ENCODE measurements at places on chromosomes 2 and 18.

- no peak for DNase-seq
These were observed 16.7 kb downstream of the MAP3K2 start for GRCh38 chr2:127371037-127371436.

DNA sequence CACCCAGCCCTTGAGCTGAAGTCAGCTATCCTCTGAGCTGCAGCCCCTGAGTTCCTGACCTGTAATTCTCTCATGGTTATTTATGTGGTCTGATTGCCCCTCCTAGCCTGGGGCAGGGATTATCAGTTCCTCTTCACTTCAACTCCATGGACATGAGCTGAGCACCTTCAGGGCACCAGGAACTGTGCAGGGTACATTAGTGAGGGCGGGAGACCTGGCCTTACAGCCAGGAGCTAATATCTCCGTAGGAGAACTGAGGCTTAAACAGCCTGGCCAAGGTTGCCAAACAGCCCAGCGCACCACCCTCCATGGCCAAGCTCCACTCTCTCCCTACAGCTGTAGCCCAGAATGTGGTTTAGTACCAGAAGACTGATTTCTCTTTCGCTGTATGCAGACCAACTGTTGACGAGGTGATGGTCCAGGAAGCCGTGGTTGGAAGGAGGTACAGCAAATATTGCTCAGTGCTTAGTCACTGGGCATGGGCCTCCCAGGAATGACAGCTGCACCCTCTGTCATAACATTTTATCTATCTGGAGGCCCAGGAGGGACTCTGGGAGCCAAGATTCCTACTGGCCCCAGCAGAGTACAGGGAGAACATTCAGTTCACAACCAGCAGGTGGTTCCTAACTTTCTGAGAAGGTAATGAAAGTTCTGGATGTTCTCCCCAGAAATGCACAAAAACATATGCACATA is 228.7 kb upstream of the SIX2 start:
- peak; percentile 55 for DNase-seq

DNA sequence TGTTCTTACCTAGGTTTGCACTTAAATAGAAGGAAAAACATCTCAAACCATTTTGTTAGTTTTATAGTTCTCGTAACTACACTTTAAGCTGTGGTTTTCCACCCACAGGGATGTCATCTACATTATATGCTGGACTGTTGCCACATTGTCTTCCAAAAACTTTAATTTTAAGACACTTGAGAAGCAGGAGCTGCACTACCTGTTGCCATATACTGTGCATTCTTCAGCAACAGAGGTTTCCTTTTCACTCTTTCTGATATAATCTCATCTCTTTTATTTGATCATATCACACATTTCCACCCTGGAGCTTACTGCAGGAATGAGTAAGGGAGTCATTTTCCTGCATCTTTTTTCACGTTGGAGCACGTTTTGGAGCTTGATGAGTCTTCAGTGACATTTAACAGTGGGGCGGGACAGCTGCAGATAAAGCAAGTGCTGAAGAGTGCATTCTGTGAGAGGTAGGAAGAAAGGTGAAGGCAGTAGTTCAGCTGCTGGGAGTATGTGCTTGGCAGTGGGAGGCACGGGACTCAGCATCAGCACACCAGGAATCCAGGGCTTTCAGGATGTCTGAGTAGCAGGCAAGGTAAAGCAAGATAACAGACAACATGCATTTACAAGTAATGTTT is 3.8 kb downstream of the LIMS1 start:
- DNase-seq = no peak

DNA sequence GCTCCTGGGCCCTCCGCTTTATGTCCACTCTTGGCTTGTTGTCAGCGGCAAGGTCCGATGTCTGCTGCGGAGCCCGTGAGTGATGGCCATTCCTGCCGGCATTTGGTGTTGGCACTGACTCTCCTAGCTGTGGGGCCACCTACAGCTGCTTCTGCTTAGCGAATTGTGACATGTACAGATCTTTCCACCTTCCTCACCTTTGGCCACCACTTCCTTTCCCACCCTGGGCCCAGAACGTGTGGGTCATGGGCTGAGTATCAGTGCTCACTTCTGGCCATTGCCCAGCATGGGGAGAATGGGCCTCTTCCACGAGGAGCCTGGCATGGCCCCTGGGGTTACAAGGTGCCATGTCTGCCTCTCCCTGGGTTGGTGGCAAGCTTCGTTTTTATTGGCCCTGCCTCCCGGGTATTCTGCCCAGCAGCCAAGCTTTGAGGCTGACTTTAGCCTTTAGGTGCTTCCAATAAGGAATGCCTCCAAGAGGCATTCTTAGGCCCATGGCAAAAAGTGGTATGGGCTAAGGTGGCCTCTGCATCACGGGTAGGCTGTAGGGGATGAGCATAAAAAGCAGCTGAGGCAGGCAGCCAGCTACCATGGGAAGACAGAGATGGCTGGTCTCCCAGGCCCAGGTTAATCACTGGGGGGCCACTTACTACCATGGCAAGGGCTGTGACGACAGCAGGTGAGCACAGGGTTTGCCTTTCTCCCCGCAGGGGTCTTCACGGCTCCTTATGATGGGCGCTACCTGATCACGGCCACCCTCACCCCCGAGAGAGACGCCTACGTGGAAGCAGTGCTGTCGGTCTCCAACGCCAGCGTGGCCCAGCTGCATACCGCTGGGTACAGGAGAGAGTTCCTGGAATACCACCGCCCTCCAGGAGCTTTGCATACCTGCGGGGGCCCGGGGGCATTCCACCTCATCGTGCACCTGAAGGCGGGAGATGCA is 65.8 kb downstream of the EMILIN2 start:
- DNase-seq = no peak

DNA sequence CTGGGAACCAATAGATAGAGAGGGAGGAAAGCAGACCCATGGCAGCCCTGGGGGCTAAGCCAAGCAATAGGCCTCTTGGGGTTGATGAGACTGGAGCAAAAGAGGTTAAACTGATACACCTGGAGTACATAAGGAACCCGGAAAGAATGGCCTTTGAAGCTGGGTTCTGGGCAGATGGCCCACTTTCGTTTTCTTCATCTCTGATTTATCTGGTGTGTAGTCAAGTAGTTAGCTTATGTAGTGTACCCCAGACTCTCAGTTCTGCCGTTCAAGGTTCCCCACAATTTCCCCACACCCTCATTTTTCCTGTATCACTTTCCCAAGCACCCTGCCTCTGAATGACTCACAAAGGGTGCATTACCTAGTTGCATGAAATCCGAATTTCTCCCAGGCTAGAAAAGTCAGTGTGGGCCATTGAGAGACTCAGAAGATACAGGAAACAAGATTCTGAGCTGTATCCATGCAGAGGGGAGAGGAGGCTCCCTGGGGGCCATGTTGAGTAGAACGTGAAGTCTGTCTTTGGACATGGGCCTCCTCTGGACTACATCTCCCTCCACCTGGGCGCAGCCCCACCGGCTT is 235.0 kb downstream of the LOXHD1 start:
- no peak for DNase-seq

GRCh38 chr2:108920686-108921085 is 68.3 kb downstream of the EDAR start:
- no peak for DNase-seq

GRCh38 chr2:66569321-66569851 is 134.5 kb downstream of the MEIS1 start:
- DNase-seq = no peak

GRCh38 chr18:74682141-74682990 is 84.7 kb downstream of the ZNF407 start:
- DNase-seq = no peak

DNA sequence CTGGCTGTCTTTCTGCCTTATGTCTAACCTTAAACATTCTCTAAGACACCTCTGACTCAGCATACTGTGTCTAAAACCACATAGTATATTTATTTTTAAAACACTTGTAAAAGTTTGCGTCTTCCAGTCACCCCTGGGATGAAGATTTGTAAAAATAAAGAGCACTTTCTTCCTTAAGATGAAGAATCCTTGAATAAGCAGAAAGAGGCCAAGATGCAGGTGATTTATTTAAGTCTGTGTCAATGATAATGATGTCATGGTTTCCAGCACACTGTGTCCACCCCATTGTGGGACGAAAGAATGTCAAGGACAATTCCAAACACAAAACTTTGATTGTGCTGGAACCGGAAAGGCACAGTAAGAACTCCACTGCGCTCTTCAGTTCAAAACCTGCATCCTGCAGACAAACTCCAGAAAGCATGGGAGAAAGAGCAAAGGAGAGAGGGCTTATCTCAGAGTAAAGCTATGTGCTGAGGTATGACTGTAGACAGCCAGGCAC is 92.9 kb downstream of the ZEB2 start:
- no peak for DNase-seq

DNA sequence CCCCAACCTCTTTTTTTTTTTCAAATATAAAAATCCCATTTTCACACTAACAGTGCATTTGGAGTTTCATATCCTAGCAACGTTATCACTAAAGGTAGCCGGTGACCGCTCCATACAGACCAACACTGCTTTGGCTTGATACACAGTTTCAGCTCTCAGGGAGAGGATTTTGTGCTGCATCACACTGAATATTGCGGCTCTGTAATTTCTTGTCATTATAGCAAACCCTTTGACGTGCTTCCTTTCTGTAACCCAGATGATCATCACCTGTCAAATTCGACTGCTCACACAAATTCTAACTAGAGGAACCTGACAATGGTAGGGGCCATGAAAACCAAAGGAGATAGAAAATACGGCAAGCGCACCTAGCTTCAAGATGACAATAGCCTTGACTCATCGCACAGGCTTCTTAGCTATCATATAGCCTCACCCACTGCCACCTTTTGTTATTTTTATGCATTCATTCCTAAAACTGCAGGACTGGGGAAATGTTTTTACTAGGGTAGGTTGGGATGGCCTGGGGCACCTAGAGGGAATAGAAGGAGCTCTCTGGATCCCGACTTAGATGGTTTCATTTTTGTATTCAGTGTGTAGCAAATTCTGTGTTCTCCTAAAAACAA is 582.9 kb upstream of the PIK3C3 start:
- no peak for DNase-seq

GRCh38 chr18:21105936-21106335 is 5.7 kb downstream of the ROCK1 start:
- DNase-seq = no peak

GRCh38 chr18:6885992-6886796 is 156.7 kb downstream of the ARHGAP28 start:
- DNase-seq = peak; percentile 29

GRCh38 chr2:173216668-173217067 is 138.0 kb upstream of the CDCA7 start:
- DNase-seq = no peak

DNA sequence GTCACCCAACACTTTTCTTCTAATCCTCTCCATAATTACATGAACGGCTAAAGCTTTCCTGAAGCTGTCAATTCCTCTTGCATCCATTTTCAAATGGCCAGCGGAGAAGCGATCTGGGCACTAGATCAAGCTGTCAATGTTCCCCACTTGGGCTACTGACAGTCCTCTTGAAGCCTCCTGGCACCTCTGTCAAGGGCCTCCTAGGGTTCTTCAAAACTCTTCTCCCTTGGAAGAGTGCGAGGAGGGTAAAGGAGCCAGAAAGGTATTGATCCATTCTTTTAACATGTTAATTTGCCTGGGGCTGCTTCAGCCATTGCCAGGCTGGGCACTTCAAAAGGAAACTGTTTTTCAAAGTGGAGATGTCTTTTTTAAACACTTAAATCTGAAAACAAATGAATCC is 19.8 kb downstream of the EPHA4 start:
- DNase-seq = no peak

DNA sequence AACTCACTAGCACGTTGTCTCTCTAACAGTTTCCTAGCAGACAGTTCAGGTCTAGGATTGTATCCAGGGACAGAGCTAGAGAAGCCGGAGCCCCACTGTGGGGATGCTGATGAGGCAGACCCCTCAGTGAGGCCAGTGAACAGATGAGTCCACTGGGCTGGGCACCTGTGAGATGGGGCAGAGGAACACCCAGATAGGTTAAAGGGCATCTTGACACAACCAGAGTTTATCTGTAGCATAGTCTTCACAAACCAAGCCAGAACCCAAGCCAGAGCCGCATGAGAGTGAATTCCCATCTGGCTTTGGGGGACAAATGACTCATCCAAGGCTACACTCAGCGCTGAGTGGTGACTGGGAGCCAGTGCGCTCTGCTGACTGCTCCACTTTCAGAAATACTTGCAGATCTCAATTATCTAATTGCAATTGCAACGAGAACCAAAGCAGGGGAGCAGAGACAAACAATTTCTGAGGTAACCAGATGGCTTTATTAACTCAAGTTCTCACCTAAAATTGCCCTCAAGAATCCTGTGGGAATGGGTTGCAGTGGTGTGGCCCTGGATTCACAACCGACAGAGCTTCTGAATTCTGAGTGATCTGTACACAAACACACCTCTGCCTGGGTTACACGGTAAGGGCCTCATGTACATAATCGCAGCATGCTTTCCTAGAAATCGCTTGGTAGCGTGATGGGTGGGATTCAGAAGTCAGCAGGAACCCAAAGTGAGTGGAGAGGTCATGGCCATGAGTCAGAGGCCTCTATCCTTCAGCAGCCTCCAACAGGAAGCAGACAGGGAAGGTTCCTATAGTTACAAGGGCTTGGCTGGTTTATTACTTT is 48.7 kb upstream of the MSH2 start:
- DNase-seq = no peak

DNA sequence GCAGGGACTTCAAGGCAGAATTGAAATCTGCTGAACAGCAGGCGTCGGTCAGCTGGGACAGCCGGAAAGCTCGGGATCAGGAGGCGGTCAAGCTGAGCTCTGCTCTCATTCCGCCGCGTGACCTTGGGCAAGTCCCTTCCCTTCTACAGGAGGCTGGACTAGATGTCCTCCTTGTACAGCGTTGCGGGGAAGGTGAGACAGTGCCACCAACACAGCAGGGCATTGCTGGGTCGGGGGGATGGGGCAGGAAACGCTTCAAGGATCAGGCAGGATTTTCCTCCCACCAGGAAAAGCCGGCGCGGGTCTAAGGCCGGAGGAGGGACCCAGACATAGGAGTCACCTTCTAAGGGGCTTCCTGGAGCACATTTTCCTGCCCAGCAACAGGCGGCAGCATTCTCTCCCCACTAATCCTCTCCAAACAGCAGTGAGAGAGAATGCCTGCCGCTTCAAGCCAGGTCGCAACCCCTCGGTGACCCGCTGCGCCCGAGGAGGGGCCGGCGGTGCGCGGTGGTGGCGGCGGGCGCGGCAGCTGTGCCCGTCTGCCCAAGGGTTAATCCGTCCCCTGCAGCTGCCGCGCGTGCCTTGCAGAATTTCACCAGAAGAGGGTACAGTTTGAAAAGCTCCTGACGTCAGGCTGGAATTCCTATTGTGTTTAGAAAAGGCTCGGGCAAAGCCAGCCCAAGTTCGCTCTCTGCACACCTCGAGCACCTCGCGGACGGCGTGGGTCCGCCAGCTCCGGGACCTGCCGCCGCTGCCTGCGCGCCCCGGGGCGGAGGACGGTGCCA is at the start of gene KCNF1:
Gene KCNF1, plus strand, starts transcription at position 644 of the 785 bp plus-strand sequence. CDS start 493 bp downstream, outside the sequence.
- DNase-seq = peak; percentile 84

GRCh38 chr2:55949613-55950012 is 26.0 kb upstream of the EFEMP1 start:
- no peak for DNase-seq

DNA sequence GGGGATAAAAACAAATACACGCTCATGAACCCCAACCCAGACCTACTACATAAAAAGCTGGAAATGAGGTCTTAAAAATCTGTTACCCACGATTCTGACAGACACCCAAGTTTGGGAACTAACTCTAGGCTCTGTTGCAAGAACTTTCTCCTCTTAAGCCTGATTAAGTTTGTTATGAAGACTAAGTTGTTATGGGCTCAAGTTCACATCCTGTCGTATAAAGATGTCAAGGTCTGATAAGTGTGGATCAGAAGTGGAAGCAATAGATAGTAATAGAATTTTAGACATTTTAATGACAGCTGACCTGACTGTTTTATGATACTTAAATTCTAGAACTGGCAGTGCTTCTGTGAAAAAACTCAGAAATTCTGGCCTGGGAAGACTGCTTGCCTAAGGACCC is 43.2 kb downstream of the LPIN2 start:
- no peak for DNase-seq

All from 8988T (cell line).